ENCODE measurements at places on chromosomes 16 and 17.
A peak's percentile ranks its signal among the peaks of the same experiment; 100 is the strongest.

DNA sequence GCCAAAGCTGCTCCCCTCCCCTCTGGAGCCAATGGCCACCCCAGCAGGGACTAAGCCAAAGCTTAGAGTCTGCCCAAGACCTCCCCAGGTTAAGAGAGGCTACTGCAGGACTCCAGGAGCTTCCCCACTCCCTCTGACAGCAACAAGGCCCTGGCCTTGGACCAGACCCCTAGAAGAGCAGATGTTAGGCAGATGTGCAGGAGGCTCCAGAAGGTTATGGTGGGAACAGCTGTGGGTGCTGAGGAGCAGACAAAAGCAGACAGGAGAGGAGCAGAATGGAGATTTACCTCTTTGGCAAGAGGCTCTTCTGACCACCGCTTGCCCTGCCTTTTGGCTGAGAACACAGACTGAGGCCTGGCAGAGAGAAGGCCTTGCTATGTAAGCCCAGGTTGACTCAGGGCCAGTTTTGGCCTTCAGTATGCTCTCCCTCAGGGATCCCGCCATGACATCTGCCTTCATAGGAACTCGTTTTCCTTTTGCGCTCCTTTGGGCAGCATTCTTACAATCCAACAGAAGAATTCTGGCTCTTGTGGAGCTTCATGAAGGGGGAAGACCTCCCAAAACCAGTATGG is 113.0 kb downstream of the RBFOX3 start:
- no peak for DNase-seq

GRCh38 chr17:47188271-47188875 is 722 bp downstream of the CDC27 start:
- DNase-seq: no peak

DNA sequence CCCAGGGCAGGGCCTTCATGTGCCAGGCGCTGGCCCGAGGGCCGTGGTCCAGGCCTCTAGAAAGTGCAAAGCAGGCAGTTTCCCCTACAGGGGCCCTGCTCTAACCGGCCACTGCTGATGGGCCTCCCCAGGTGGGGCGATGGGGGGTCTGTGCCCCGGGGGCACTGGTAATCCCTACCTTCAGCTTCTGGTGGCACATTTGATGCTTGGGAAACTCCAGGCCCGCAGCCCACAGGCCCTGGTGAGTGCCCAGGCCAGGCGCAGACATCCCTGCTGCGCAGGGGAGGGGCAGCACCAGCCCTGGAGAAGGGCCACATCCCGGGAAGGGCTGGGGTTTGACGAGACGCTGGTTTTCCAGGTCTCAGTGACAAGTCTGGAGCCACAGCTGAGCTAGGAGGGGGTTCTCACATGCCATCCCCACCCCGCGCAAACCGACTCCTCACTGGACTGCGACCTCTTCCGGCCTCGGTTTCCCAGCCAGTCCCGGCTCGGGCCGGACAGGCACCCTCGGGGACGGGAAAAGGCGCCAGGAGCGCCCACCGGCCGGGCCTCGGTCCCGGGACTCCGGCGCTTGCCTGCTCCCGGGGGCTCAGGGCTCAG is 1.6 kb downstream of the DOC2B start:
- DNase-seq: no peak

GRCh38 chr17:49016775-49017463 is 19.7 kb downstream of the IGF2BP1 start:
- no peak for DNase-seq

- no peak for DNase-seq
Observed at GRCh38 chr17:63222655-63223054, 223.5 kb downstream of the CYB561 start.

GRCh38 chr17:30450125-30451027 is 26.8 kb upstream of the GOSR1 start:
- DNase-seq: no peak

- DNase-seq: no peak
Observed at GRCh38 chr16:31002862-31003341, 7.5 kb downstream of the STX1B start.

DNA sequence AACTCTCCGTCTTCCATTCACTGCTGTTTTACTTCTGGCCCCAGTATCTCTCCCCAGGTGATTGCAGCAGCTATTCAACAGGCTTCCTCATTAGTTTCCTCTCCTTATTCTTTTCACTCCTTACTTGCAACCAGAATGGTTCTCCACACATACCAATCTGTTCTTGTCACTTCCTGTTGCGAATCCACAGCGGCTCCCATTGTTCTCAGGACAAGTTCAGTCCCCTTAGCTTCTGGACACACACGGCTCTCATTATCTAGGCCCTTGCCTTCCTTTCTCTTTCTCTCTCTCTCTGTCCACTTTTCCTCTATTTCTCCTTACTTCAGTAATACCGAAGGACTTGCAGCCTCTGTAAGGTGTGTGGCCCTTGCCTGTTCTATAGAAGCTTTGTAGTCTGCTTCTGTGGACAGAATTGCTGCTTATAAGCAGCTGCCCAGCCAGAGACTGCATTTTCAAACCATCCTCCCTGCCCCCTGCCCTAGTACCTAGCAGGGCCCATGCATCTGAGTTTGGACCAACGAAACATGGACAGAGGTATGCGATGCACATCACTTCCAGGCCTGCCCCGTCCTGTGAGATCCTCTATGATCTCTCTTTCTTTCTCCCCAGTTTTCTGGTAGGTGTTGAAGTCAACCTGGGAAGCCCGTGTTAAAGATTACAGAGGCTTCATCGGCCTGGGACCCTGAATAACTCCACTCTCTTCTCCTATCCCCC is 45.7 kb downstream of the VAT1L start:
- no peak for DNase-seq

DNA sequence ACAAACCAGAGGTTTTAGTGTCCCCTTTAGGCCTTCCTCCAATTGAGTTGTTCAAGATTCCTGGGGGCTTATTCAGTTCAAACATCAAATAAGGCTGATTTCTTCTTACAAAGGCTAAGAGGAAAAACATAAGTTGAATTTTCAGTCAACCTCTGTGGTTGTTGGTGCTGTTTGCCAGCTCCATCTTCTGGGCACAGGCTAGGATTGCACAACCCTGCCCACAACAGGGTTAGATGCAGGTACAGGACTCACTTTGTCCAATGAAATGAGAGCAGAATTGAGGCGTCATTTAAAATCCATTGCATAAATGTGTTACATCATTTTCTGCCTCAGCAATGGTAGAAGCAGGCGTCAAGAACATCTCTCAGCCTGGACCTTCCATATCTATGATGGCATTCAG is 173.3 kb downstream of the PMP22 start:
- DNase-seq: no peak

GRCh38 chr16:78543023-78543422 is 443.6 kb downstream of the WWOX start:
- DNase-seq: no peak

DNA sequence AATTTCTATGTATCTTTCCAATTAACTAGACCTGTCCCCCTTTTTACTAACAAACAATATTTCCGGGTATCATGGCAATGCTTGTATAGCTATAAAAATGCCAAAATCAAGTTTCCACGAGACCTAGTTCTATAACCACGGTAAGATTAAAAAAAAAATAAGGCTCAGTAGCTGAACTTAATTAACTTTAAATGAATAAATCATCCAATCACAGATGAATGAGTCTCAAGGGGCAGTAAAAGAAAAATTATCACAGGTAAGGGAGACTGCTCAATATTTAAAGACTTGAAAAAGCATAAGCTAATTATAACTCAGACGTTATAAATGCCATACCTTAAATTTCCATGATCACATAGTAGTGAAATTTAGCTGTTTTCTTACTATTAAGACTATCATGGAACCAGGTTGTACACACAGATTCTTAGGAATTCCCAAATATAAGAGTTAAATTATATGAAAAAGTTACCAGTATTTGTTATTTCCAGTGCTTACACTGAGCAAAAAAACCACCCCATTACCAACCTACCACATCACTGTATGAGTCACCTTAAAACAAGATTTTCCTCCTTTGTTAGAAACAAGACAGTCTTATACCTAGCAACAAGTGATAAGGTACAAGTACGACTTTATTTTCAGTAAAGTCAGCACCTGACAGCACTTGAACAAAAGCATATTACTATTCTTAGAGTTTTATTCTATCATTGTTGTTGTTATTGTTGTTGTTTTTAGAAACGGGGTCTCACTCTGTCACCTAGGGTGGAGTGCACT is 20.6 kb downstream of the SSH2 start:
- DNase-seq: no peak

GRCh38 chr17:21096874-21097273 is 29.9 kb upstream of the DHRS7B start:
- DNase-seq: no peak

DNA sequence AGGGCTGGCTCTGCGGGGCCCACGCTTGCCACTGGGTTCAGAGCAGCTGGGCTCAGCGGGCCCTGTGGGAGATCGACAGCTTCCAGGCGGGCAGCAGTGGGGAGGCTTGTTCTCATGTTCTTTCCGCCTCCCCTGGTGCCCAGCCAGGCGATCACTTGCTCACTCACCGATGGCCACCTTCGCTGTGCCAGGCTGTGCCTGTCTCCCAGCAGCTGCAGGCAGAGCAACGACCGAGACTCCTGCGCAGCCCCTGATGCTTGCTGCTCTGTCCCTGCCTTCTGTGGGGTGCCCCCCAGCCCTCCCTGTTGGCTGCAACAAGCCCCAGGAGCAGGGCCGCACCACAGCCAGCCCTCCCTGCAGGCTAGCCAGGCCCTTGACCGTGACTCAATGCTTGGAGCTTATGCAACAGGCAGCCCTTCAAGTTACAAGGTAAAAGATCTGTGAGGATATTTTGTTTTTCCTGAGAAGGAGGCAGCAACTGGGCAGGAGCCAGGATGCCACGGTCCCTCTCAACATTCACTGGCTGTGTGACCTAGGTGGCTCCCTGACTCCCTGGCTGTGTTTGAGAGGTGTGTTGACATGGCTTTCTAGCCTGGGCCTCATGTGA is 9.6 kb upstream of the SPNS2 start:
- no peak for DNase-seq

- DNase-seq: peak; percentile 19
Observed at GRCh38 chr17:64546716-64547115, 39.9 kb downstream of the CEP95 start.

DNA sequence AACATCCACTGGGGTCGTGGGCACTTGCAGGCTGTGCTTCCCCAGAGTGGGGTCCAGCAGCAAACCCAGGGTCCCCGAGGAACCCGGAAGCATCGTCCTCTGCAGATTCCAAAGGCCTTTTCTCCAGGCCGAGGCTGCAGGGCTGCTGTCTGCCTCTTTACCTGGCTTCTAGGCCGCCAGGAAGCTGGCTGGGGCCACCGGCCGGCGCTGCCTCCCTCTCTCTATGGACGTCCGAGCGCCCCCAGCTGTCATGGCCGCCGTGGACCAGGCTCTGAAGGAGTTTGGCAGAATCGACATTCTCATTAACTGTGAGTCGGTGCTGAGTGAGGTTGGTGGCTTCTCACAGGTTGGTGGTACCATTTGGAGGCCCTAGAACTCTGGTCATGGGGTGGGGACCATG is 5.6 kb downstream of the DECR2 start:
- no peak for DNase-seq

DNA sequence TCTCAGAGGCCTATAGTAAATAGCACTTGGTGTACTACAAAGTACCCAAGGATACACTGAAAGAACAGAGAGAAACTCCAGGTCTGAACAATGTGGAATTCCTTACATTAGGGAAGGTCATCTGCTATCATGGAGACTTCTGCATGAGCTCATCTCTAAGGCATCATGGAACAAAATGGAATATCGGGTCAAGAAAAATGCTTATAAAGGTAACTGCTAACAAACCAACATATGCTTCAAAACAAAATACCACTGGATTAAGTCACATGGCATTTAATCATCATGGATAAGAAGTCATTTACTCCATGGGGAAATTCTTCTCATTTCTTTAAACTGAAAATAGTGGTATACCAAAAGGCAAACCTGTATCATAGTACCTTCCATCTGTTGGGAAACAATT is 34.2 kb downstream of the TXNDC11 start:
- DNase-seq: no peak

DNA sequence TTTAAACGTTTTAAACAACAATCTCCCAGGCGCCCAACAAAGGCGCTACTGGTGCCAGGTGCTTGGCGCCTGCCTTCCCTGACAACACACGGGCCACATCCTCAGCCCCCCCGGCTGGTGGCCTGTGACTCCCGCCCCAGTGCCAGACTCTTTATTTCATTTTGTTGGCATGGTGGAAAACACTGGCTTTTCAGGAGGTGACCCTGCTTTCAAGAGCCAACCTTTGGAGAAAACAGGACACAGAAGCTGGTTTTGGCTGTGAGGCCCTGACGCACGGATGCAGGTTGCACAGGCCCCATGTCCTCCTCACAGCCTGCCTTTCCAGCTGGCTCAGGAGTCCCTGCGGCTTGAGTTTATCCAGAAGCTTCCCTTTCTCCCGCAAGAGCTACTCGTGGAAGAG is 100.0 kb downstream of the METRNL start:
- DNase-seq: no peak

GRCh38 chr17:33640629-33641028 is 347.5 kb upstream of the ASIC2 start:
- no peak for DNase-seq

Measured in caudate nucleus (tissue), 63 donors.